ENCODE measurements at places on chromosomes 2 and 18.

- DNase-seq, result no peak
Measured at GRCh38 chr2:71935262-71935848, 212.3 kb downstream of the CYP26B1 start.

GRCh38 chr2:66253066-66253465, 181.9 kb upstream of the MEIS1 start:
- DNase-seq, result no peak

GRCh38 chr2:150581717-150582472, 94.4 kb upstream of the RND3 start:
- no peak for DNase-seq

DNA sequence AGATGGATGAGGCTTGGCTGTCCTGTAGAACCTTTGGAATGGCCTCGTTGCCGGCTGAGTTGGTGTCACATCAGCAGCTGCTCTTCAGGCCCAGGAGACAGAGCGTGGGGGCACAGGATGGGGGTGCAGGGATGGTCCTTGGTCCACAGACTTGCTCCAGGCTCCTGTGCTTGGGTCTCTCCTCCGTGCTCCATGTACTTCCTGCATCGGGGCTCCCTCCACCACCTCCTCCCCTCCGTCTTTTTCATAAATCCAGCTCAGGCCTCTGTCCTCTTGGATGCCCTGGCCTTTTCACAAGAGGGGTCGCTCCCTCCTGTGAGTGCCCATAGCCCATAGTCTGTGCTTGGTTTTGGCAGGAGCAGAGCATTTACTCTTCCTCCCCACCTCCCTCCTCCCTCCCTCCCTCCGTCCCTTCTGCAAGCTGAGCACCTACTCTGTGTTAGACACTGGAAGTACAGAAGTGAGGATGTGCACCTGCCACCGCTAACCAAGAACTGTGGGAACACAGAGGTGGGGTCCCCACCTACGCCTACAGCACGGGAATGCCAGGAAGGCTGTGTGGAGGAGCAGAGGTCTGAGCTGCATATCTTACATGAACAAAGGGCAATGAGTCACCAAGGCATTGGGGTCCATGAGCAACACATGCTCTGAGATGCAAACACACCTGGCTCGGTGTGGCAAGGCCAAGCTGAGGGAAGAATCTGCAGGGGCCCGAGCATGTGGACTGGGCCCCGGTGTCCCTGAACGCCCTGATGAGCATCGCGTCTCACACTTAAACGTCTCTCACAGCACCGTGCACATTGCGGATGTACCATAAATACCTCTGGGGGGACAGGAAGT, 458.7 kb upstream of the HS6ST1 start:
- no peak for DNase-seq

DNA sequence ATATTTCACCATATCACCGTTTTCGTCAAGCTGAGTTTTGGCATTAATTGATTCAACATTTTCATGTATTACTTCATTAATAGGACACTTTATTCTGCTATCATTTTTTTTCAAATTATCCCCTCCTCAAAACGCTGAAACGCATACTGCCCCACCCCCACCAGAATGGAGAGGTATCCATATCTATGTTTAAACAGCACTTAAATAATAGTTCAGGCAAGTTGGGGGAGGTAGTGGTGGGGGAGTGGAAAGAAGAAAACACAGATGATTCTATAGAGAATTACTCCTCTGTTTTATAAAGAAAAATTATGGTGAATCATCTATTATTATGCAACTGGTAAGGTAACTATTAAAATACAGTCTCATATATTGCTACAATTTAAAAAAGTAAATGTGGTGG, 314.4 kb upstream of the ZEB2 start:
- DNase-seq, result no peak

GRCh38 chr2:58959996-58960395, 718.9 kb upstream of the FANCL start:
- no peak for DNase-seq

DNA sequence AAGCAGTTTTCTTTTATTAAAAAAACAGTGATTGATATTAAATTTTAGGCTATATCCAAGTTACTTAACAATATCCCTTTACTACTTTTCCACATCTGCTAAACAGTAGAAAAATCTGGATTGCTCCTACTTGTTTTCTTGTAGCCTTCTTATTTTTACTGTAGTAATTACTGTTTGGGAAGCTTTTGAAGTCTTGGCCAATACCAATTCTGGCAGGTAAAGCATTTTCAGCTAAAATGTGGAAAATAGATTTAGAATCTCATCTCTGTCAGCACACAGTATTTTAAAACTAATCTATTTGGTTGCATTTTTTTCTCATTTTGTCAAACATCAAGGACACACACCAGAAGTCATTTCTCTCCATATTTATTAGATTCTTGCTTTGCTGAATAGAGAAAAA, 1485.7 kb upstream of the PIK3C3 start:
- DNase-seq, result no peak

DNA sequence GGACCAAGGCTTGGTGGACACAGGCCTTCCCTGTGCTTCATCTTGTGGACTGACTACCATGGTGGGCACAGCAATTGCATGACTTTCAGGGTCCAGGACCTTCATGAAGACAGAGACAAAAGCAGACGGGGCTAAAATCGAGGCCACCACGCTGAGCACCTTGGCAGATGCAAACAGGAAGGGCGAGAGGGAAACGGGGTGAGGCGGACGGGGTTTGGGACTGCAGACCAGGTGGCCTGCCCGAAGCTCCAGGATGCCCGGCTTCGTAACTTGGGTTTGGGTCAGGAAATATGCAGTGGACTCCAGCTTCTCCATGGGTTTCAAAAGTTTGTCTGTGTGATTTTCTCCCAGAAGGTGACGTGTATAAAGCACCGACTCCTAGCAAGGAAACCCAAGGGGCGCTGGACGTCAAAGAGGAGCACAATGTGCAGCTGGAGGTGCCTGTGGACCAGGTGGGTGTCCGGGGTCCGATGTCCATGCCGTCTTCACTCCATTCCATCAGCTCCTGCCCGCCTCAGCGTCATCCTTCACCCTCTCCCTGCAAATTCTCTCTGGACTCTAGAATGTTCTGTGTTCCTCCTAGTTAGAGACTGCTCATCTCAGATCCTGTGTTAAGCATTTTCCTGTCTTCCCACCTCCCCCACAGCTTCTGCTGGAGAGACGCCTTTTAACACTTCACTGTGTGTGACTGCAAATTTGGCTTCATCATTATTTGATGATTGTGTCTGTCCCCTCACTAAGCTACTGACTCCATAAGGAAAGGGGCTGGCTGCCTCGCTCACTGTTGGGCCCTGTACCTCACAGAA, 65.8 kb downstream of the DCDC2C start:
- no peak for DNase-seq

GRCh38 chr2:207480521-207481040, 49.2 kb upstream of the CREB1 start:
- no peak for DNase-seq

DNA sequence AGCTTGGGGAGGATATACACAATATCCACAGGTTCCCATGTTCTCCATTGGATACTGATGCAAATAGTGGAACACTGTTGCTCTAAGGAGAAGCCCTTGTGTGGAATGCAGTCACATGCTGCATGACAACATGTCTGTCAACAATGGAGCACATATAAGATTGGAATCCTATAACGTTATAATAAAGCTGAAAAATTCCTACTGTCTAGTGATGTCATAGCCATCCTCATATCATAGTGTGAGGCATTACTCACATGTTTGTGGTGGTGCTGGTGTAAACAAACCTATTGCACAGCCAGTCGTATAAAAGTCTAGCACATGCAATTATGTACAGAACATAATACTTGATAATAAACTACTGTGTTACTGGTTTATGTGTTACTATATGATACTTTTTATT, 394.7 kb downstream of the FBXO15 start:
- DNase-seq, result no peak

GRCh38 chr2:172813314-172813888, 77.8 kb downstream of the RAPGEF4 start:
- DNase-seq, result no peak

GRCh38 chr2:158228943-158229508, 127.3 kb downstream of the UPP2 start:
- DNase-seq, result no peak

GRCh38 chr2:162267496-162267895, 24.3 kb upstream of the FAP start:
- no peak for DNase-seq

- DNase-seq, result no peak
Measured at GRCh38 chr2:90069290-90069894, 1377.9 kb downstream of the RPIA start.

- DNase-seq, result no peak
Measured at GRCh38 chr2:50885948-50886347, 146.0 kb downstream of the NRXN1 start.

DNA sequence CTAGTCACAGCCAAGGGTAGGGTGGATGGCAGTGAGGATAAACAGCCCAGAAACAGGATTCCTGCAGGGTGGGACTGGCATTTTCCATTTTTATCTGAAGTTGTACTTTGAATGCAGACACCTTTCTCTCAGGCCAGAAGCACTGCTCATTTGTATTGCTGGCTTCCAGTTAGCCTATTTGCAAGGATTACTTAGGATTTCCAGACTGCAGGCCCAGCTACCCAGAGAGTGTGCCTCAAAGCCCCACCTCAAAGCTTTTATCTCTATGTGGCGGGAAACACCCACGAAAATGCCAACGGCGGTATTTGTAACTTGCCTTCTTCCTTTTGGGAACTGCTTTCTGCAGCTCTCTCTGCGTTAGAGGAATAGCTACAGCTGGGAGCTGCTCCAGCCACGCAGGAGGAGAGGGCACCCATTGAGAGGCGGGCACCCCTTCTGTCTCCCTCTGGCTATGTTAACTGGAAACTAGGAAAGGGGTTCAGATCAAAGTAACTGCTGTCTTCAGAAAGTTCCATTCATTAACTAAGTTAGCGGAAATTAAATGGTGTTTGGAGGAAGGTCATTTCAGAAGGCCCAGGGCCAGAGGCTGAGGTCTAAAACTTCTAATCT, 144.9 kb downstream of the TGIF1 start:
- DNase-seq, result no peak

DNA sequence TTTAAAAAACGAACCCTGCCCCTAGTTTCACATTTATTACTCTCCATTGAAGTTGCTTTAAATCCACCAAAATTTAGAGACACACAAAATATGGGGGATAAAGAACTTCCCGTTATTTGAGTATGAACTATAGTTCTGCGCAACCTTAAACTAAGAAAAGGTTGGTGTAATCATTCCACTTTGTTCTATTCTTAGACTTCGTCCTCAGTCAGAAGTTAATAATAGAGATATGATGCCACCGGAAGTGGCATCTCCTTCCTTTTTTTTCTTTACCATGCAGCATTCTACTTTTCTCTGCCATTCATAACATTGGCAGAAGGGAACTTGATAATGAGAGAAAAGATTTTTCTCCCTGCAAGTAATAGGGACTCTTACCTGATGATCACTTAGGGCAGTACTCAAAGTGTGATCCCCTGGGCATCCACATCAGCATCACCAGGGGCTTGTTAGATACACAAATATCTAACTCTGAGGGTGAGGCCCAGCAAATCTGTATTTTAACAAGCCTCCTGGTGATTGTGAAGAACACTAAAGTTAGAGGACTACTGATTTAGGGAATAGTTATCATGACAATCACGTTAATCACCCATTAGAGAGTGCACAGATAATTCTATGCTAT, 147.7 kb upstream of the DTNA start:
- DNase-seq, result no peak

- no peak for DNase-seq
Measured at GRCh38 chr2:101690547-101691152, 6.9 kb upstream of the MAP4K4 start.

DNA sequence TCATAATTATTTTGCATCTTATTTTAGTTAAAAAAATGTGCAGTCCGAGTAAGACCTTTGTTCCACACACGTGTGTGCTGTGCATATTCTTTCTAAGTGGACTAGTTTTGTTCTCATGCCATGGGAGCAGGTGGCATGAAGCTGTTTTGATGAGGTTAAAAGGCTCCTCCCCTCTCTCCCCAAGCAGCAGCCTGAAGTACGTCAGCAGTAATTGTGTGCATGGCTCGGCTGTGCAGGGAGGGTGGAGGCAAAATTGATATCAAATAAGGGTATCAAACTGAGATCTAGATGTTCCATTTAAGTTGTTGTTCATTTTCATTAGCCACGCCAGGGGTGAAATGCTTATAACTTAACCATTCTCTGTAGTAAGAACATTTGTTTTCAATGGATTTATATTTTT, at the start of gene NYAP2:
Gene NYAP2, plus strand, starts transcription at position 207 of the 400 bp plus-strand sequence. CDS start 9,171 bp downstream, outside the sequence.
- DNase-seq, result no peak

- no peak for DNase-seq
Measured at GRCh38 chr2:44956843-44957242, 15.3 kb downstream of the SIX3 start.

GRCh38 chr2:226489775-226490541, 309.7 kb downstream of the IRS1 start:
- DNase-seq, result no peak

GRCh38 chr18:24248359-24248758, 109.5 kb downstream of the CABYR start:
- DNase-seq, result no peak

DNA sequence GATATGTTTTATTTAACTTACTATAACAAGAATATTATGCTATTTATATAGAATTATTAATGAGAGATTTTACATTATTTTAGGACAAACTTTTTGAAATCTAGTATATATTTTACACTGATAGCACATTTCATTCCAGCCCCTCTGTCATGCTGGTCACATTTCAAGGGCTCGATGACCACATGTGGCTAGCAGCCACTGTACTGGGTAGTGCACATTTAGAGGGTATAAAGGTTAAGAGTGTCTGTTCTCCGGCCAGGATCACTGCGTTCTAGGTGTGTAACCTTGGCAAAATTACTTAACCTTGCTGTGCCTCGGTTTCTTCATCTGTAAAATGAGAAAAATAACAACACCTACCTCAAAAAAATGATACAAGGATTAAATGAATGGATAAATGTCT, 87.2 kb upstream of the TNP1 start:
- no peak for DNase-seq

DNA sequence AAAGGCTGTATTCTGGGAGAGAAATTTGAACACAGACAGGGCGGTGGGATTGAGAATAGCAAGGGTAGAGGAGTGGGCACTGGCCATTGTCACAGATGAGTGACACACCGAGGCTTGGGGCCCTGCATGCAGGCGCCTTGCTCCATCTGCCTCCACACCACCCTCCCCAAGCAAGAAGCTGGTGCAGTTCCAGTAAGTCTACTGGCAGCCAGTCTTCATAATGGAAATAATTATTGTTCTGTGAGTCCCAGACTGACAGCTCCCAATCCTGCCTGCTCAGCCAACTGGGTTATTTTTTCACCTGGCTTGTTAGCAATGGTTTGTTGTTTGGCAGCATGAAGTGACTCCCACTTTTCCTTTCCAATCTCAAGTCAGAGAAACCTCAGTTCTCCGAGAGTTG, 13.0 kb downstream of the TTC32 start:
- no peak for DNase-seq

DNA sequence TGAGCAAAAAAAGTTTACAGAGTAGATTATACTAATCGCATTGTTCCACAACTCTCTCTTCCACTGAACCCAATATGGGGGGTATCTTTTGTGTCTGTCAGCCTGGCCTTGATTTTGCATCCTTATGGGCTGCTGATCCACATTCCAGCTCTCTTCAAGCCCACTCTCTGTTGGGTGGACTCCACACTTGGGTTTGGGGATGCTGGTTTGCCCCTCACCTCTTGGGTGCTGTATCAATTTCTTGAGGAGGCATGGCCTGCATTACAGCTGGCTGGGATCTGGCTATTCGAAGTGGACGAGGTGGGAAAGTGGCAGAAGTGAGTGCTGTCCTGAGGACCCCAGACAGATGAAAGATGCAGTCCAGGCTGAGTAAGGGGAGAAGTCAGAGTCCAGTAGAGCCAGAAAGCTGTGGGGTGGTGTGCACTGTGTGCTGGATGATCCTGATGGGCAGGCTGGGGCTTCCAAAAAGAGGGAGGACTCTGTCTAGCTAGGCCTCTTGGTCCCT, 141.4 kb downstream of the CAPN13 start:
- DNase-seq, result no peak

- DNase-seq, result no peak
Measured at GRCh38 chr18:69021211-69021805, 223.4 kb downstream of the CCDC102B start.

All from stimulated activated CD4-positive, alpha-beta T cell treated with anti-CD3 and anti-CD28 coated beads, TNF-alpha, amount 100 ng/mL, for 1 hour (primary cell).